ENCODE measurements at places on chromosomes 4 and X. TPM values are rescaled to one million over a fixed set of nuclear protein-coding genes. Genes with fewer than 3 reads are reported as not detected.

The TMPRSS11A gene
- total RNA-seq: not detected

The VCX3A gene
- not detected for total RNA-seq

The SAGE1 gene
- total RNA-seq: not detected

The MAGEC2 gene
- total RNA-seq: not detected

The BOD1L1 gene
- 27.5 TPM for total RNA-seq

The CT45A5 gene
- total RNA-seq: not detected

The MSX1 gene
- total RNA-seq: 3.3 TPM

The PCSK1N gene
- total RNA-seq: not detected
